ENCODE measurements at places on chromosomes 16 and 17. TPM values are rescaled to one million over a fixed set of nuclear protein-coding genes. Genes with fewer than 3 reads are reported as not detected.

GRCh38 chr16:73057291-73058210 lies 9.6 kb upstream of the ZFHX3 start:
- peak; percentile 82 for DNase-seq

DNA sequence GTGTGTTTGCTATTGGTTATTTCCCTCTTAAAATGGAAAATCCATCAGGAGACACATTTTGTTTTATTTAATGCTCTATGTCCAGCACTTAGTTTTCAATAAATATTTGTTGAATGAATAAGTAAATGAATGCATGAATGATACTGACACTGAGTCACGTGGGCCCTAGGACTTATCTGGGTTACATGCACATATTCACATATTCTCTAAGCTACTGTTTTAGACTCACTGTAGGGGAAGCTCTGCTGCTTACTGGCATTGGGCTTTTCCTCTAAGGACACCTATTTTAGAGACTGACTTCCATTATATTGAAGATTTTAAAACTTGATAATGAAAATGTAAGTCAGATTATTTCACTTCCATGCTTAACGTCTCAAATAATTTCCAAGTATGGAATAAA lies 327.2 kb downstream of the UTP18 start:
- DNase-seq = no peak

DNA sequence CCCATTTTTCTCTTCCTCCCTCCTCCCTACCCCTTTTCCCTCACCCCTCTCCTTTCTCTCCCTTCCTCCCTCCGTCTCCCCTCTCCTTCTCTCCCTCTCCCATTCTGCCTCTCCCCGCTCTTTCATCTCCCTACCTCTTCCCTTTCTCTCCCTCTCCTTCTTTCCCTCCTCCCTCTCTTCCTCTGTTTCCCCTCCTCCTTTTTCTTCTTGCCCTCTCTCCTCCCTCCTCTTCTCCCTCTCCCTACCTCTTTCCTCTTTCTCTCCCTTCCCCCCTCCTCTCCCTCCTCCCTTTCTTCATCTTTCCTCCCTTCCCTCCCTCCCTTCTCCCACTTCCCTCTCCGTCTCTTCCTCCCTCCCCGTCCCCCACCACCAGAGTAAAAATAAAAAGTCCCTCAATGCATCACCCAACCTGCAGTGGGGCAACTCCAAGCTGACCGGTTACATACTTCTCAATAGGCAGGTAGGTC lies 10.4 kb downstream of the CHD9NB start:
- DNase-seq = no peak

- DNase-seq = no peak
Measured at GRCh38 chr17:17078832-17079231, 36.6 kb downstream of the MPRIP start.

GRCh38 chr16:84599521-84600202 lies 18.2 kb downstream of the COTL1 start:
- DNase-seq = peak; percentile 66

GRCh38 chr17:42514279-42514678 lies 21.8 kb upstream of the NAGLU start:
- no peak for DNase-seq

DNA sequence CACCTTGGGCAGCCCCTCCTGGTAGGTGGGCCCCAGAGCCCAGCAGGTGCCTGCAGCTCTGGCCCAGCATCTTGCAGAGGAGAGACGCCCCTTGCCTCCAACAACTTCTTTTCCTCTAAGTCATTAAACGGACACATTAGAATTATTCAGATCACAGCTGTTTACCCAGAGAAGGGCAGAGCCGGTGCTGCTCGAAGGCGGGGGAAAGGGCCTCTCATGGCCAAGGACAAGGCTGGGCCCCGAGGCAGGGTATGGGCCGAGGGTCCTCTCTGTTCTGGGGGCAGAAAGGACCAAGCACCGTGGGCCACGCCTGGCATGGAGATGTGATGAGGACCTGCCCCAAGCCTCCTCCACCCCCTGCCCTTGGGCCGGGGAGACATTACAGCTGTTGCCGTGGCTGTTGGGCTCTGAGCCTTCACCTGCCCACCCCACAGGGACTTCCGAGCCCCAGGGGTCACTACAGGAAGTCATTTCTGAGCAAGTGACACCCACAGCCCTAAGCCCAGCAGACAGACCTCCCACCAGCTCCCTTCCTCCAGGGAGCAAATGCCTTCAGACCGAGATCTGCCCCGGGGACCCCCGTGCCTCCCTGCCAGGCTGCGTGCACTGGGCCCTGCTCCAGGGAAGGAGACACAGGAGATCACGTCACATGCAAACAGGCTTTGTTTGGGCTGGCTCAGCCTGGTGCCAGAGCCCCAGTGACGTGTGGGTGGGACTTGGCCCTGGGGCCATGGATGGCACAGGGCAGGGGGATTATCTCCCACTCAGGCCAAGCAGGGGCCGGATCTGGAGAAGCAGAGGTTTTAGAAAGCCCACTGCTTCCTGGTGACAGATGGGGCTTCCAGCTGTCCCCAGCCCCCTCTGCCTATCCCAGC lies 699 bp upstream of the PVALEF start:
- DNase-seq = no peak

GRCh38 chr16:53741546-53741945 lies 37.6 kb downstream of the FTO start:
- DNase-seq = no peak

DNA sequence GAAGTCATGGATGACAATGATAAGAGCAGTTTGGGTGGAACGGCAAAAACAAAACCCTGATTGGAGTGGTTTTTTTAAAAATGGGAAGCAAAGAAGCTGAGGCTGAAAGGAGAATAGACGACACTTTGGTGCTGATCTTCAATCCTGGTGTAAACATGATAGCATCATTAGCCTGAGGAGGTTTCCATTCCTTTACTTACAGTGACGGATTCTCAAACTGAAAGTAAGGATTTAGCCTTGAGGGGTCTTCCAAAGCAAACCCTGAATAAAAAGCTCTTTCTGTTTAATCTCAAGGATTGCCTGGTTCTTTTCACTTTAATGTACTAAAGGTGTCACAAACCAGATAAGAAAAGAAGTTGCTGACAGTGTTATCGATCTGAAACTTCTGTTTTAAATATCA lies 69.3 kb downstream of the KCNJ2 start:
- DNase-seq = no peak

- no peak for DNase-seq
Measured at GRCh38 chr16:19765860-19766553, 47.9 kb downstream of the IQCK start.

DNA sequence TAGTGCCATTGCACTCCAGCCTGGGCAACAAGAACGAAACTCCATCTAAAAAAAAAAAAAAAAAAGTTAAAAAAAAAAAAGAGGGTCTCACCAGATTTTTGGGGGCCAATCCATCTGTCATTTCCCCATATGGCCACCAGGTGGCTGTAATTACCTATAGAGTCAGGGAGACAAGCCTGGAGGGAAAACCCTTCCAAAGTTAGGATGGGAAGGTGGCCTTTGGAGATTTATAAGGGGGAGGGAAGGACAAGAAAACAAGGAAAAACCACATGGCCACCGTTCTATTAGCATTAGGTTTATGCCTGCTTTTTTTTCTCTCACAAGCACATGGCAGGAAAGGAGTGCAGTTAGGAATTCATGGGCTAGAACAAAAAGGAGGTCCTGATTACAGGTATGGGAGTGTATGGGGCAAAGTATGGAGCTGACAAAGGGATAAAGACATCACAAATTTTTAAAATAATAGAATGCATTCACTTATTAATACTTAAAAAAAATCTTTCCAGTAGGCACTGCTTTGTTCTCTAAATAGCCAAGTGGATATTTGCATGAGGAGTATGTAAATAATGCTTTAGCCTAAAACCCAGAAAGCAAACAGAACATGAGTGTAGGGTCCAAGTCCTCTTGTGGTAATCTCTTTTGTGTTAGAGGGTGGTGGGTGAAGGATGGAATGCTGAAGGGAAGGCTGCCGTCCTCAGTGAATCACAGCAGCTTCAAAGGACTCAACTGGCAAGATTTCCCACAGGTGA lies 5.1 kb downstream of the CYB5D1 start:
- peak; percentile 75 for DNase-seq

Gene OTOA
- total RNA-seq = 0.07 TPM

Gene RNF166
- total RNA-seq = 14.0 TPM

Gene GNG13
- not detected for total RNA-seq

Gene TLCD1
- 12.5 TPM for total RNA-seq

Gene TBC1D3
- not detected for total RNA-seq

Data from hepatocyte (in vitro differentiated cells).